Stimulated activated CD4-positive, alpha-beta T cell treated with anti-CD3 and anti-CD28 coated beads, Interleukin-2, amount 100 ng/mL, for 48 hours (primary cell): ENCODE measurements at places on chromosomes 2 and 18.

DNA sequence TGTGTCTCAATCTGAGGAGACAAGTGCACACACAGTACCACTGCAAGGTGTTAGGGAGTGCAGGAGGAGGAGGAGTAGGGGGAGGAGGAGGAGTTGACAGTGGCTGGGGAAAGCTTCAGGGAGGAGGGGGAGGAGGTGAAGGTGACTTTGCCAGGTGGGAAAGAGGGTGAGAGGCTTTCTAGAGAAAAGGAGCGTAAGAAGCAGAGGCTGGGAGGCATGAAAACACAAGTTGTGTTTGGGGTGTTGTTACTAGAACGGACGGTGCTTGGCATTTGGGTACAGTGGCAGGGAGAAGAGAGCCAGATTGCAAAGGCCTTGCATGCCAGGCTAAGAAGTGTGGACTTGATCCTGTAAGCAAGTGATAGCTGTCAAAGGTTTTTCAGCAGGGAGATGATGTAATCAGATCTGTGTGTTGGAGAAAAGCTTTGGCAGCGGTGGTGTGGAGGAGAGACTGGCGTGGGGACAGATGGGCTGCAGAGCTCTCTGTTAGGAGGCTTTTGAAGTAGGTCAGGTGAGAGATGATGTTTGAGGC, 16.2 kb downstream of the TANC1 start:
- no peak for DNase-seq

- no peak for DNase-seq
Observed at GRCh38 chr2:145752091-145752806, 1232.3 kb upstream of the ZEB2 start.

DNA sequence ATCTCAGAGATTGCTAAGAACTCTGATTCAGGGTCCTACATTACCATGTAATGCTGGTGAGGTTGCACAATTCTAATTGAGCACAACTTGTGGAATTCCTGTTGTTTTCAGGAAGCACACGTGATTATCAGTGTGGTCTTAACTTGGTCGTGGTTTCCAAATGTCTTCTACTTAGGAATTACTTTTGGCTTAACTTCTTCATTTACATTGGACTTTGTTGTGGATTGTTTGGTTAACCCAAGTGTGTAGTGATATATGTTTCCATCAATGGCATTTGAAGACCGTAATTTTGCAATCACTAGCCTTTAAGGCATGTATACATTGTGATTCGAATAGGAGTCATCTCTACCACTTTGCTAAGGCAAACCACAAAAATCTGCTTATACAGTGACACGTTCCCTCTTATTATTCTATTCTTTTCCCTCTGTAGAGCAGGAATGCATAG, 373.3 kb downstream of the IRS1 start:
- DNase-seq: no peak

DNA sequence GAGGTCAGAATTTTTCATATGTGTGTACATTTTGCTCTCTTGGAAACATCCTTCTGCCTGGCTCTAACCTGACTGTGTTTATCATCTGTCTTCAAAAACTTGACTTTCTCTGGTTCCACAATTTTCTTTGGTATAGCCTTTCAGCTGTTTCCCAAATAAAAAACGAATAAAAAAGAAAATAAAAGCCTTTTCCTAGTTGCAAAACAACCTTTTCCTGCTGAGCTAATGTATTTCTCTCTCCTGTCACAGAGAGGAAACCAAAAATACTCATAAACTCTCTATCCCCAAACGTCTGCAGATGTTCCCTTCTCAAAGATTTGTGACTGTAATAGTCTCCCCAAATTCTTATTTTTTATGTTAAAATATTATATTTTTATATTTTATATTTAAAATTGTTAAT, 505.3 kb upstream of the SLC39A10 start:
- no peak for DNase-seq

DNA sequence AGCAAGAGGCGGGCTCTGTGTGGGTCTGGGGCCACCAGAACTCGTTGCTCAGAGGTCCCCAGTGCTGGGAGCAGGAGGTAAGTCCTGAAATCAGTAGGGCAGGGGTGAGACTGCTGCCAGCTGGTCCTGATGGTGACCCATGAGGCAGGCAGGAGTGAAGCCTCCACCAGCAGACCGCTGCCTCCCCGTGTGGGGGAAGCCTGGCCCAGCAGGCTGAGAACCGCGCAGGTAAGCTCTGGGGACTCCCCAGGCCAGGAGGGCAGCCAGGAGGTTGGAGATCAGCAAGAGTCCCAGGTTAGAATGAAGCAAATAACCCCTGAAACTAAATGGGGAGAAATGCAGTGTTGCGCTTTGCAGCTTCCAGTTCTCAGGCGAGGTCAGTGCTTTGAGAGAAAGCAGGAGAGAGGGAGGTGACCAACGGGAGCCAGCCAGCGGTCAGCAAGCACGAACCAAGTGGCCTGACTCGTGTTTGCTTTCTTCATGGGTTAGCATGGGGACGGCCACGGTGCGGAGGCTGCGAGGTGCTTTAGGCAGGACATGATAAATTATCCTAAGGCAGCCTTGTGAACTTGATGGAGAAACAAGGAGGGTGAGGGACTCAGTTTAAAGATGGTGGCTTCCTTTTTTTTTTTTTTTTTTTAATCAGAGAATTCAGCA, 26.2 kb downstream of the INHBB start:
- DNase-seq: no peak

- no peak for DNase-seq
Observed at GRCh38 chr2:202113571-202114142, 40.6 kb downstream of the KIAA2012 start.

DNA sequence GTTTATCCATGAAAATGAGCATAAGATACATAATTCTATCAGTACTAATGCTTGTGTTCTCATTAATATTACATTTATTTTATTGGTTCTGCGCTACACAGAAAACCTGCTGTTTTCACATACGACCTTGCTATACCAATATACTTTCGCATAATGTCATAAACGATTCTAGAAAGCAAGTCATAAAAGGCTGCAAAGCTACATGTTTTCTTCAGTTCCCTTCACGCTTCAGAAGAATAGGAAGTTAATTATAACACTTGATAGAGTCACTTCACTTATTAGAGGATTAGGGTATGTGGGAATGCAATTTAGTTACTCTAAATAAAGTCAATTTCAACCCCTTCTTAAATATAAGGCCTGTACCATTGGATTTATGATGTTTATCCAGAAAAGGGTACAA, 29.0 kb downstream of the PSME4 start:
- no peak for DNase-seq

GRCh38 chr2:151791545-151791944, 36.7 kb downstream of the ARL5A start:
- DNase-seq: no peak
